ENCODE measurements at places on chromosomes 1 and 21.

- no peak for DNase-seq
Observed at GRCh38 chr1:79355090-79355489, 348.6 kb upstream of the ADGRL4 start.

- DNase-seq = no peak
Observed at GRCh38 chr21:43311301-43311817, 115.6 kb downstream of the SIK1 start.

DNA sequence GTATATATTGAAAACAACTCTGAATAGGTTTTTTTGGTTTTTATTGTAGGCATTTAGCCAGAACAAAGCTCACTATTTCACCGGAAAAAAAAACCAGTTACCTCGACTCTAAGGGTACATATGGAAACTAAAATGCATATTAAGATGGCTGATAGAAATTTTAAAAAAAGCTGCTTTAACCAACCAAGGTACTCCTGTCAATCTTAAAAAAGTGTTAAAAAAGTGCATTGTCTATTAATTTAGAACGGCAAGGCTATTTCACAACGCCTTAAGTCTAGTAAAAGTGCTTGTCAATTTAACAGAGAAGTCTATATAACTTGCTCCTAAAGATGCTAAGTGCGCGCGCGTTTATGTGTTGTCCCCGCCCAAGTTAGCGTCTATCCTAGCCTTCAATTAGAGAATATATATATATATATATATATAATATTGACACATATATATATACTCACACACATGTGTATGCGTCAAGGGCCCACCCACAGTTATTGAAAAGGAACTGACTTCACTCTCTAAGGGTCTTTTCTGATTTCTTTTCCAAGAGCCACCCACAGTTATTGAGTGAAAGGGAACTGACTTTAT, 934 bp downstream of the ASPM start:
- no peak for DNase-seq

DNA sequence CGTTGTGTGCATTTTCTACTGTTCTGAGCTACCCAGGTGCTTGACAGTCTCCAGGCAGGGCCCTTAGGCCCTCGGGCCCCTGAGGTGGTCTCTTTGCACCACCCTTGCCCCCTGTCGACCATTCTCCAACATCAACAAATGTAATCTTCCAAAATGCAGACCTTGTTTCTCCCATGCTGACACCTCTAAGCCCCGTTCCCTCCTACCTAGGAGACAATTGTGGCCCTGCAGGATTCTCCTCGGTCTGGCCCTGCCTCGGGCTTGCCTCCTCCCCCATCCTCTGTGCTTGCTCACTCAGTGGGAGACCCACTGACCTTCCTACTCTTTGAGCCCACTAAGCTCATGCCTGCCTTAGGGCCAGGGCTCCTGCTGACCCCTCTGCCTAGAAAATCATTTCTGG, 104.2 kb upstream of the TARDBP start:
- DNase-seq = no peak

DNA sequence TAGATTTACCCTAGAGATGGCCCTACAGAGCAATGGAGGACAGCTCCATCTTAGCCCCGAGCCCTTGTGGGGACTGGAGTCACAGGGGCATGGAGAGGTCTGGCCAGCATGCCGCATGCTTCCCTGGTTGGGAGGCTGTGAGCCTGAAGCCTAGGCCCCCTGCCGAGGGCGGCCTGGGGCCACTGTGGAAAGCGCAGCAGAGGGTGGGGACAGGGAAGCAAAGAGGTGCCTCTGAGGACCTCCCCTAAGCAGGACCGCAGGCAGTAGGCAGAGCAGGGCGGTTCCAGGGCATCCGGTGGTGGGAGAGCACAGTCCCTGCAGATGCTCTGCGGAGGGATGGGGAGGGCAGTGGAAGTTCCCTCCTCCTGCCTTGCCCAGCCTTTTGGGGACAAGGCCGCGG, 26.5 kb upstream of the PEF1 start:
- DNase-seq = no peak

GRCh38 chr1:30342535-30343141, 380.7 kb downstream of the MATN1 start:
- DNase-seq = no peak

DNA sequence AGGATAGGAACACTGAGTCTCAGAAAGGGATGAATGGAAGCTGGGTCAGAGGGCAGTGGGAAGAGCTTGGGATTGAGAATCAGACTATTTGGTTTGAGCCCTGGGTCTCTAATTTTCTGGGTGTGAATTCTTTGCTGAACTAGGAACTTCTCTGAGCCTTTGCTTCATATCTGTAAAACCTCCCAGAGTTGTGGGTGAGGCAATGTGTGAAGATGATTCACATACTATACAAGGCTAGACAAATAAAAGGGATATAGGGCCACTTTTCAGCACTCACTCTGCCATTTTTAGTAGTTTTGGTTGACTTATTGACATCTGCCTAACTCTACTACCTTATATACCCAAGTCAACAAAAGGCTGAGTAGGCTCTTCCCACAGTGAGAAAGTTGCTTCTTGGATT, 77.7 kb upstream of the JUN start:
- DNase-seq = no peak

DNA sequence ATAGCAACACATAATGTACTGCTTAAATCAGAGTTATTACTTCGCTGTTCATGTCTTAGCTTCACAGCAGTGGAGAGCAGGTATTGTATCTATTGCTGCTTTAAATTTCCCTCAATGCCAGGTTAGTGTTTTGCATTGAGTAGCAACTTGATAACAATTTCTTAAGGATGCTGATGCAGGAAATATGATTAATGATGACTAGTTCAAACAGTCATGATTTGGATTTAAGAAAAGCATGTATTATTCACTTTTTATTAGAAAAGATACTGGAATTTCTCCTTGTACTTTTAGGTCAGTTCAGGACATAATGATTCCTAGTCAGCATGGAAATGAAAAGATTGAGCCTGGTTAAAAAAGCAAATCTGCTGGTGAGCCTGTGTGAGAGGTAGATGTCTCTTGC, 67.2 kb upstream of the ARHGAP29 start:
- no peak for DNase-seq

DNA sequence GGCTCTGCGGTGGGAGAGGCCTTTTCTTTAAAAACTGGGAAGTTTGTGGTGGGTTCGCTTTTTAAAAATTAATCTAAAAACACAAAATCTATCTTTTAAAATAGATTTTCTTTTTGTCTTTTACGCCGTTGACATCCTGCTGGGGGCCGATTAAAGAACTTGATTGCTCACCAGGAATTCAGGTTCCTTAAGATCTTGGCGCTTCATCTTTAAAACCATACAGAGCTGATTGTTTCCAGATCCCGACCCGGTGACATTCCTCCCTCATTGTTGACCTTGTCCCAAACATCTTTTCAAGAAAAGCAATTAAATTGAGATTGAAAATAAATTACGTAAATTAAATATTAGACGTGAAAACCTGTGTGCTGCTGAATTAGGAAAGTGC, 546 bp upstream of the ZNF697 start:
- DNase-seq = no peak

GRCh38 chr1:25573591-25573930, 30.2 kb downstream of the LDLRAP1 start:
- DNase-seq = no peak

DNA sequence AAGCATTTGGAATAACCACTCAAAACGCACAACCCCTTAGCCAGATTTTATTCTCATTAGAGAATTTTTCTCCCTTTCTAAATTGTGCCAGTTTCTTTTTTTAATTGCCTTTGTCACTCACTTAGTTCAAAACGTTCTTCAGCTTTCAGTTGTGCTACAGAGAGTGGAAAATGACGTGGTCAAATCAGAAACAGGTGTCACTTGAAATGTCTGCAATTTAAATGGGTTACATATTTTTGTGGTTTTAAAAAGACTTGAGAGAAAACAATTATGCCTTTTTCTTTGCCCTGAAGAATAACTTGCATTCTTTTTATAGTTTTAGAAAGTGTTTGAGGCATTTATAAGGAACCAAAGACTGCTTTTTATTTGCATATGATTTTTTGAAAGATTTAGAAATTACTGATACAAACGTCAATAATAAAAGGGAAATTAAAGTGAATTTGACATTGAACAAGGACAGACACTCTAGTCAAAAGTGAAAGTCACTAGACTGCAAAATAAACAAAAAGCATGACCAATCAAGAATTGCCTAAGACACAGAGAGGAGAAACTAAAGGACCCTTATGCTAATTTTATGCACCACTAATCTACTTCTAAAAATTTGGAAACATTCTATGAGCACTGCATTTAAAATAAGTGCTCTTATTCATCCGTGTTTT, 191.0 kb downstream of the TPR start:
- no peak for DNase-seq

DNA sequence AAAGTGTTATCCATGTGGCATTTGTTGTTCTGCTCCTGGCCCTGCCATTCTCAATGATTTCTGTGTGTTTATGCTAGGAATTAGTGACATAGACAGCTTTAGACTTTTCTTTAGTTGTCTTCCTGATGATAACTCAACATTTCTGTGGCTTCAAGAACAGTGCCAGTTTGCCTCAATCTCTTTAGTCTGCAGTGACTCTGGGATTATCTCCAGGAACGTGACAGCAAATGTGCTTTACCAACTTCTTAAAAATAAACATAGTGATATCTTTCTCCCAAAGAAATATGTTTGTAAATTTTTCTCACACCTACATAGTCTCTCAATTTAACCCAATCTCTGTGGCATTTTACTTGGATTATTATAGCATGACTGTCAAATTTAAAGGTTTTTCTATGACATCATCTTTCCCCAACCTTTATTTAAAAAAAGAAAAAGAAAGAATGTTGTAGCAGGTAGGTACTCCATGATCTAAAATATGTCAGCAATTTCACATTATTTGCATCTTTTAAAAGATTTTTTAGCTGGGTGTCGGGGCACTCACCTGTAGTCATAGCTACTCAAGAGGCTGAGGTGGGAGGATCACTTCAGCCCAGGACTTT, 24.6 kb downstream of the RNASEL start:
- DNase-seq = no peak

DNA sequence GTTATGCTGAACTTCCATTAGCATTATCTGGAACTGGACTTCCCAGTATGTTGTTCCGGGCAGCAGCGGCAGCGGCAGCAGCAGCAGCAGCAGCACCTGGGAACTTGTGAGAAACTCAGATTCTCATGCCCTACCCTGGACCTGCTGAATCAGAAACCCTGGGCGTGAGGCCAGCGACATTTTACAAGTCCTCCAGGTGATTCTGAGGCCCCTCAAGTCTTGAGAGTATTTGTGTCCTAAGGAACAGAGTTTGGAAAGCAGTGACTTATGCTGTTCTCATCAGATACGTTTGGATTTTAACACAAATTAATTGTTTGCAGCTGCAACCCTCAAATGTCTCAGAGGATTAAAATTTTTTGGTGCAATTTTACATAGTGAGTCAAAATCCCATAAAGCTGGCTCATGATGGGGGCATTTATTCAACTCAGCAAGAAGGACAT, 157.2 kb upstream of the KAZN start:
- DNase-seq = no peak

DNA sequence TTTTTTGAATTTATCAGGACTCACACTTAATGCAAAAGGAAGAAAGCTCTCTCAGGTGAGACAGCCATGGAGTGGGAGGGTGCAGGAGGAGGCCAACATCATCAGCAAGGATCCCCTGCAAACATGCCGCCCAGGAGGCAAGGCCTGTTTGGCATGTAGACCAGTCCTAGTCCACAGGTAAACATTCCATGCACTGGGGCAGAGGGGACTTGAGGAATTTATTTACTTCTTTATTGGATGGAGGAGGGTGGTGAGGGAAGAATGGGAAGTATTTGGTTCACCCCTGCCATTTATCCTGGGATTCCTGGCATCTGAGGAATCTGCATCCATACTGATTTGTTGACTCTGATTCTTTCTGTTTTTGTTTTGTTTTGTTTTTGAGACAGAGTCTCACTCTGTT, 1.5 kb upstream of the UQCRHL start:
- DNase-seq = no peak

- DNase-seq = no peak
Observed at GRCh38 chr1:94317790-94318188, 80.4 kb upstream of the ARHGAP29 start.

DNA sequence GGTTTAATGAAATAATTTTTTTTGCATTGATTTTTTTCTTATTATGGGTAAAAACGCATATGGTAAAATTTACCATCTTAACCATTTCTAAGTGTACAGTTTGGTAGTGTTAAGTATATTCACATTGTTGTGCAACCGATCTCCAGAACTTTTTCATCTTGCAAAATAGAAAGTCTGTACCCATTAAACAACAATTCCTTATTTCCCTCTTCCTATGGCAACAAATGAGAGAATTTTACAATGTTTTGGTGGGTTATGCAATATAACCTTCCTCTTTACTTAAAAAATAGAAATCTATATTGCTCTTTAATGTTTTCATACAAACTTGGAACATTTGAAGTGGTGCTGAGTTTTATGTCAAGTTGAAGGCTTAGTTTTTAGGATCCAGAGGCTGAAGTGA, 26.6 kb downstream of the MAP3K7CL start:
- no peak for DNase-seq

DNA sequence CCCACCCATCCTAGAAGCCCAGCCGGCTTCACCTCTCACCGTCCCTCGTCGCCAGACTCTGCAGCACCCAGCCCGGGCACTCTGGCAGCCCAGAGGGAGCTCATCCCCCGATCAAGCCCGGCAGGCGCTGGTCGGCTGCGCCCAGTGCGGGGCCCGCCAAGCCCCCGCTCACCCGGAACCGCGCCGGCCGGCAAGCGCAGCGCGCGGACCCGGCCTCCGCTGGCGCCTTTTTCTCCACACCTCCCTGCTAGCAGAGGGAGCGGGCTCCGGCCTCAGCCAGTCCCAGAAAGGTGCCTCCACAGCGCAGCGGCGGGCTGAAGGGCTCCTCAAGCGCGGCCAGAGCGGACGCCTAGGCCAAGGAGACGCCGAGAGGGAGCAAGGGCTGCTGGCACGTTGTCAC, 2023.3 kb downstream of the NCAM2 start:
- DNase-seq = no peak

DNA sequence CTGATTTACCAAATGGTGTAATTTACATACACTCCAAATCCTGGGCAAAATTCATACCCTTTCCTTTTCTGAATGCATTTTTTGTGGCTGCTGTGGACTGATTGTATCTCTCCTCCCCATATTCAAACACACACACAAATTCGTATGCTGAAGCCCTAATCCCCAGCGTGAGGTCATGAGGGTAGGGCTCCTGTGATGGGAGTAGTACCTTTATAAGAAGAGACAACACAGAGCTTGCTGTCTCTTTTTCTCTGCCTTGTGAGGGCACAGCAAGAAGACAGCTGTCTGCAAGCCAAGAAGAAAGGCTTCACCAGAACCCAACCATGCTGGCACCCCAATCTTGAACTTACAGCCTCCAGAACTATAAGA, 24.4 kb downstream of the DUSP10 start:
- no peak for DNase-seq

DNA sequence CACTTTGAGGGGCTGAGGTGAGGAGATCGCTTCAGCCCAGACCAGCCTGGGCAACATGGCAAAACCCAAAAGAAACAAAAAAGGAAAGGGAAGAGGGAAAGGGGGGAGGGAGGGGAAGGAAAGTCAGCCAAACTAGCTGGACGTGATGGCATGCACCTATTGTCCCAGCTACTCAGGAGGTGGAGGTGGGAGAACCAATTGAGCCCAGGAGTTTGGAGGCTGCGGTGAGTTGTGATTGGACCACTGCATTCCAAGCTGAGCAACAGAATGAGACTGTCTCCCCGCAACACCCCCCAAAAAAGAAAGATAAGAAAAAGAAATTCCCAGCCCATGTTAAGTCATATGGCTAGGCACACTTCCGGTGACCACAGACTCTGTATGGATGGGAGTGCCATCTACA, 128.4 kb downstream of the PTPN14 start:
- no peak for DNase-seq

GRCh38 chr1:232966663-232967062, 16.3 kb downstream of the NTPCR start:
- no peak for DNase-seq

- DNase-seq = no peak
Observed at GRCh38 chr1:27713869-27714513, 11.8 kb upstream of the FAM76A start.

Data from smooth muscle cell of the brain vasculature (primary cell).